Naive B cell (primary cell): ENCODE measurements at places on chromosomes 7 and 10.
A peak's percentile ranks its signal among the peaks of the same experiment; 100 is the strongest.

- H3K4me1 ChIP-seq: peaks cover 24% of the 10 kb centered on the region
- peak overlapping the region; percentile 84 for H3K4me3 ChIP-seq
- H3K36me3 ChIP-seq: no peaks in the 10 kb centered on the region
These were observed 25.9 kb downstream of the TNRC18 start for GRCh38 chr7:5397736-5398135.

DNA sequence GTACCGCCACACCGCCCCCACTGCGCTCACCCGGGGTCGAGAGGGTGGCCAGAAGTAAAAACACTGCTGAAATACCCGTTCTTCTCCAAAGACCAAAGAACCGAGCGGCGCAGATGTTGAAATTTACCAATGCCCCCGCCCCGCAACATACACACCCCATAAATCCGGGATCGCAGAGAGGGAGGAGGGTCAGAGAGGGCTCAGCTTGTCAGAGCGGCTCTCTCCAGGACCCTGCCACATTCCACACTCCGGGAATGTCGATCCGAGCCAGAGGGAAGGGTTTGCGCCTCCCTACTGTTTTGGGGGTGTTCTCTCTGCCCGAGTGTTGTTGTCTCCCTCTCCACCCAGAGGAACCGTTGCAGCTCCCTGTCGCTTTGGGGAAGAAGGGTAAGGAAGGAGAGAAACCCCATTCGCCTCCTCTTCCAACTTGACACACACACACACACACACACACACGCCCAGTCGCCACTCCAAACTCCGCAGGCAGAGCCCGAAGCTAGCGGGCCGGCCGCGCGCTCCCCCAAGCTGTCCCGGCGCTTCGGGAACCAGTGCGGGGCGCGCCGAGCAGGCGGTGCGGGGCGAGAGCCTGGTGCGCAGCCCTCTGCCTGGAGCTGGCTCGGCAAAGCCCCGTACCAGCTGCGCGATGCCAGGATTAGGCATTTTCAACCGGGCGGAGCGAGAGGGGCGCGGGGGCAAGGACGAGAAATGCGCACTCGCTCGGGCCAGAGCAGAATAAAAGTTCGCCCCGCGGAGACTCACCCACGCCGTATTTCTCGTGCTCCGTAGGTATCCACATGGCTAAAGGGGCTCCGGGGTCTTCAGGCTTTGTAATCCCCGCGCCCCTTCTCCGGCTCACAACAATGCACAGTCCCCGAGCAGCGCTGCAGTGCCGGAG lies 609 bp downstream of the DOCK4 start:
- H3K27me3 ChIP-seq: peaks cover 42% of the 10 kb centered on the region
- peak overlapping the region; percentile 98 for H3K4me3 ChIP-seq
- peak; percentile 18 for DNase-seq
- H3K36me3 ChIP-seq: no peaks in the 10 kb centered on the region
- H3K4me1 ChIP-seq: peaks cover 26% of the 10 kb centered on the region

DNA sequence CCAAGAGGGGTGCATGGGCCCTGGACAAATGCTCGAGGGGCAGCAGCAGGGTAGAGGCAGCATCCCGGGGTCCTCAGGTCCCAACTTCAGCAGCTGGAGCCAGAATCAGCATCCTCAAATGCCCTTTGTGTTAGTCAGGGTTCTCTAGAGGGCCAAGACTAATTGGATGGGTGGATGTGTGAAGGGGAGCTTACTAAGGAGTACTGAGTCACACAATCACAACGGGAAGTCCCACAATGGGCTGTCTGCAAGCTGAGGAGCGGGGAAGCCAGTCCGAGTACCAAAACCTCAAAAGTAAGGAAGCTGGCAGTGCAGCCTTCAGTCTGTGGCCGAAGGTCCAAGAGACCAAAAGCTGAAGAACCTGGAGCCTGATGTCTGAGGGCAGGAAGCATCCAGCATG lies 162.9 kb upstream of the TCERG1L start:
- DNase-seq: no peak
- H3K27me3 ChIP-seq: peaks cover 15% of the 10 kb centered on the region
- no peaks in the 10 kb centered on the region for H3K4me1 ChIP-seq
- no peaks in the 10 kb centered on the region for H3K36me3 ChIP-seq
- H3K27ac ChIP-seq: no peak overlapping the region

GRCh38 chr7:138842111-138842510 lies 44.1 kb upstream of the ATP6V0A4 start:
- H3K4me1 ChIP-seq: no peaks in the 10 kb centered on the region
- H3K27ac ChIP-seq: no peak overlapping the region
- DNase-seq: no peak
- no peaks in the 10 kb centered on the region for H3K27me3 ChIP-seq

- no peak overlapping the region for H3K4me3 ChIP-seq
- peaks cover 21% of the 10 kb centered on the region for H3K4me1 ChIP-seq
- DNase-seq: no peak
- no peak overlapping the region for H3K27ac ChIP-seq
- H3K36me3 ChIP-seq: peaks cover 4% of the 10 kb centered on the region
These were observed 2.9 kb downstream of the COA1 start for GRCh38 chr7:43726466-43726865.

DNA sequence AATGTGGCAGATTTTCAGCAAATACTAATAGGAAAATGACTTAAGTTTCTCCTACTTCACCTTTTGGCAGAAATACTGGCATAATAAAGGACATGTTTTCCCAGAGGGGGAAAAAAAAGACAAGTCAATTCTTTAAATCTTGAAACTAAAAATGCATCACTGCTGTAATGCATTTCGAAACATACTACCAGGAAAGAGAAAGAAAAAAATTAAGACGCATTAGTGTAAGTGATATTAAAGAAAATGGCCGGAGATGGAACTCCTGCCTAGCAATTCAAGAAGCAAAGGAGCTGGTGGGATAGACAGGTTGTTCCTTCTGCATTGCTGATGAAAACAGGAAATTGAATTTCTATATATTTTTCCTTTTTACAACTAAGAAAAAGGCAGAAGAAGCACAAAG lies 3.2 kb downstream of the ACTR1A start:
- H3K4me3 ChIP-seq: no peak overlapping the region
- no peak for DNase-seq
- H3K27ac ChIP-seq: no peak overlapping the region
- no peaks in the 10 kb centered on the region for H3K27me3 ChIP-seq

DNA sequence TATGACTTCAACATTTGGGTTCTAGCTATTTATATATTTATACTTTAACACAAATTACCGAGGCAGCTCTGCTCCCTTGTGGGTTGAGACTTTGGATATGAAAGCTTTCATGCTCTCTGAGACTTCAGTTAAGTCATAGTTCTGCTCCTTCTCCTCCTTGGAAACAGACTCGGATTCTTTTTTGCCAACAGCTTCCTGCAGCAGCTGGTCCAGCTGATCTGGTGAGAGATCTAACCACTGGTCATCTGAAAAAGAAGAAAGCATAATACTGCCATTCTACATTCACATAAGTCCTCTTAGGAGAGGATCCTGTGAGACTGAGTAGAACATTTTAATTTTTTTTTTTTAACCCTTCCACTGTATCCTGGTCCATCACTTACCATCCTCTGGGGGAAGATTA lies 28.6 kb downstream of the ECD start:
- no peak for DNase-seq
- peaks cover 18% of the 10 kb centered on the region for H3K36me3 ChIP-seq
- H3K4me3 ChIP-seq: no peak overlapping the region
- no peak overlapping the region for H3K27ac ChIP-seq
- H3K4me1 ChIP-seq: no peaks in the 10 kb centered on the region
- H3K27me3 ChIP-seq: no peaks in the 10 kb centered on the region

DNA sequence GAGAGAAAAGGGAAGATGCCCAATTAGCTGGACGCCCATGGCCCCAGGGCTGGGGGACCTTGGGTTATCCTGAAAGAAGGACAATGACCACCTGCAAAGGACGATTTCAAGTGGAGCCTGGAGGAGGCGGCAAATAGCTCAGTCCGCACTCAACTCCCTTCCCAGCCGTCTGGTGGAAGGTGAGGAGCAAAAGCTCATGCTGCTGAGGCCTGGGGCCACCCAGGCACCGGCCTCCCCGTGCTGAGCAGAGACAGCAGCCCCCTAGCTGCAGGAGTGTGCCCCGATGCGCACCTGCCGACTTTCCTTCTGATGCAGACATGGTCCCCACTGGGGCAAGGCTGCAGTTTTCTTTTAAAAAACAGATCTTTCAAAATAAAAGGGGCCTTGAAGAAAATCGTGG lies 7.9 kb downstream of the FAM20C start:
- peaks cover 18% of the 10 kb centered on the region for H3K27me3 ChIP-seq
- no peak overlapping the region for H3K4me3 ChIP-seq
- DNase-seq: no peak
- no peaks in the 10 kb centered on the region for H3K36me3 ChIP-seq

DNA sequence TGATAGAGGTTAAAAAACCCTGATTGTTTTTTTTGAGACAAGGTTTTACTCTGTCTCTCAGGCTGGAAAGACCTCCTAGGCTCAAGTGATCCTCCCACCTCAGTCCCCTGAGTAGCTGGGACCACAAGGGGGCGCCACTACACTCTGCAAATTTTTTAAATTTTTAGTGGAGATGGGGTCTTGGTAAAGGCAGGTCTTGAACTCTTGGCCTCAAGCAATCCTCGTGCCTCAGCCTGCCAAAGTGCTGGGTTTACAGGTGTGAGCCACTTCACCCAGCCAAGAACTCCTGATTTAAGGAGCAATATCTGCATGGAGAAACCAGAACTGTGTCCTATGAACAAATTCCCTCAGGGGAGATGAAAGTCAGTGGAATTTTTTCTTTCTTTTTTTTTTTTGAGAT lies 7.3 kb upstream of the KLHDC10 start:
- no peaks in the 10 kb centered on the region for H3K36me3 ChIP-seq
- no peak overlapping the region for H3K27ac ChIP-seq
- no peak overlapping the region for H3K4me3 ChIP-seq
- H3K4me1 ChIP-seq: peaks cover 3% of the 10 kb centered on the region

DNA sequence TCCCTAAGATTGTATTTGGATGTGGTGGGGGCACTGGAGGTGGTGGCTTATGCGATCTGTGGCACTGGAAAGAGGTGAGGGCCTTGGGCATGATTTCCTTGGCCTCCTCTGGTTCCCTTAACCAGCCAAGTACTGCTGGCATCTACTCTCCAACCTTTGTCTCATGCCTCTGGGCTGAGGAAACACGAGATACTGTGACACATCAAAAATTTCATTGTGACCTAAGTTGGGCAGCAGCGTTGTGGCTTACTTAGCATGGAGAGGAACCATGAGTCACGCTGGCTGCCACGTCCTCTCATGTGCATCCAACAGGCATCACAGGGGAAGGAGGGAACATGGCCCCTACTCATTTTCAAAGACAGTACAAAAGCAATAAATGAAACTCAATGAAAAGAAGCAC lies 29.7 kb upstream of the GSDME start:
- H3K36me3 ChIP-seq: peaks cover 11% of the 10 kb centered on the region
- DNase-seq: no peak
- H3K27ac ChIP-seq: peak overlapping the region; percentile 20
- H3K4me1 ChIP-seq: peaks cover 3% of the 10 kb centered on the region
- no peaks in the 10 kb centered on the region for H3K27me3 ChIP-seq

DNA sequence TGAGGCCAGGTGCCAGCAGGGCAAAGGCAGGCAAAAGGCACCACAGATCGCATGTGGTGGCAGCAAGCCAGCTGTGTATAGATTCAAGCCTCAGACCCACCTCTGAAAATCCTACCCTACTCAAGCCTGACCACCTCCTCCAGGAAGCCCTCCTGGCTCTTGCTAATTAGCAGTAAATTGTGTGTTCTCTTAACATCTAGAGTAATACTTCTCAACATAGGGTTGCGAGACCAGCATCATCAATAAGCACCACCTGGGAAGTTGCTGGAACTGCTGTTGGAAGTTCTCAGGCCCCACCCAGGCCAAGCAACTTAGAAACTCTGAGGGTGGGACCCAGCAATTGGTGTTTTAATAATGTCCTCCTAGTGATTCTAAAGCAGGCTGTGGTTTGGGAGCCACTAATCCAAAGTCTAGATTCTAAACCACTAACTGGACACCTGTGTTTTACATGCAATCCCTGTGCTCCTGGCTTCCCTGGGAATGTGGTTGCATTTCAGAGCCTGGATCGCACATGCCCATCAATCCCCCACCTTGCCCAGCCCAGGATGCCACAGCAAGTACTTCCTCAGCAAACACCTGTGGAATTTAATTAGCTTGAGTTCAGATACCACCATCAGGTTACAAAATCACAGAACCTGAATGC lies 46.2 kb downstream of the KCNMA1 start:
- no peak overlapping the region for H3K4me3 ChIP-seq
- no peaks in the 10 kb centered on the region for H3K36me3 ChIP-seq
- no peak for DNase-seq
- no peak overlapping the region for H3K27ac ChIP-seq

GRCh38 chr10:73763343-73763742 lies 18.5 kb upstream of the CHCHD1 start:
- no peaks in the 10 kb centered on the region for H3K27me3 ChIP-seq
- no peak for DNase-seq
- no peak overlapping the region for H3K4me3 ChIP-seq
- no peak overlapping the region for H3K27ac ChIP-seq
- H3K36me3 ChIP-seq: peaks cover 35% of the 10 kb centered on the region

- H3K4me1 ChIP-seq: peaks cover 24% of the 10 kb centered on the region
- peaks cover 18% of the 10 kb centered on the region for H3K27me3 ChIP-seq
- peaks cover 19% of the 10 kb centered on the region for H3K36me3 ChIP-seq
- peak overlapping the region; percentile 95 for H3K27ac ChIP-seq
These were observed 972 bp downstream of the ORC5 start for GRCh38 chr7:104206841-104207240.

DNA sequence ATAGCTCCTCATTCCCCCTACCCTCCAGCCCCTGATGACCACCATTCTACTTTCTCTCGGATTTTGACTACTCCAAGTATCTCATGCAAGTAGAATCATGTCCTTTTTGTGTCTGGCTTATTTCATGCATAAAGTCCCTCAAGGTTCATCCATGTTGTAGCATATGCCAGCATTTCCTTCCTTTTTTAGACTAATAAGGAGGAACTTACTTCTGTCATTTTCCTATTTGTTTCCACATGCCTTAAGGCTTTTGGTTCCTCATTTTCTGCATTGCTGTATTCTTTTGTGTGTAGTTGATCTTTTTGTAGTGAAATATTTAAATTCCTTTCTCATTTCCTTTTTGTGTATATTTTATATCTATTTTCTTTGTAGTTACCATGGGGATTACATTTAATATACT lies 376.9 kb downstream of the CALN1 start:
- no peaks in the 10 kb centered on the region for H3K27me3 ChIP-seq
- H3K4me3 ChIP-seq: no peak overlapping the region
- H3K36me3 ChIP-seq: no peaks in the 10 kb centered on the region
- no peak for DNase-seq
- no peak overlapping the region for H3K27ac ChIP-seq

- H3K27me3 ChIP-seq: no peaks in the 10 kb centered on the region
- no peak for DNase-seq
- H3K36me3 ChIP-seq: no peaks in the 10 kb centered on the region
These were observed 788.4 kb upstream of the SORCS1 start for GRCh38 chr10:107952649-107953556.

- peaks cover 3% of the 10 kb centered on the region for H3K4me1 ChIP-seq
- H3K27me3 ChIP-seq: peaks cover 46% of the 10 kb centered on the region
- no peak overlapping the region for H3K4me3 ChIP-seq
- DNase-seq: no peak
- H3K27ac ChIP-seq: no peak overlapping the region
- H3K36me3 ChIP-seq: no peaks in the 10 kb centered on the region
These were observed 2.9 kb downstream of the HABP2 start for GRCh38 chr10:113555751-113556150.
